ENCODE measurements at places on chromosomes 11 and 22.

- DNase-seq = no peak
Measured at GRCh38 chr22:20964799-20965103, 2.3 kb upstream of the AIFM3 start.

- DNase-seq = no peak
Measured at GRCh38 chr11:94568200-94568599, 1.0 kb downstream of the PIWIL4 start.

- no peak for DNase-seq
Measured at GRCh38 chr11:95123556-95123955, 33.9 kb downstream of the ENDOD1 start.

GRCh38 chr22:43955883-43956782, 891 bp downstream of the SAMM50 start:
- DNase-seq = no peak

- no peak for DNase-seq
Measured at GRCh38 chr11:93529707-93530467, 13.3 kb downstream of the SMCO4 start.

- DNase-seq = no peak
Measured at GRCh38 chr11:86478348-86478747, 103.7 kb downstream of the CCDC81 start.

- no peak for DNase-seq
Measured at GRCh38 chr11:36060926-36061325, 117.1 kb downstream of the LDLRAD3 start.
